ENCODE measurements at places on chromosomes 4 and X.

- no peak for DNase-seq
These were observed 245.2 kb upstream of the FSTL5 start for GRCh38 chr4:162409048-162409447.

GRCh38 chr4:71441186-71442169, 102.7 kb downstream of the SLC4A4 start:
- no peak for DNase-seq

GRCh38 chr4:31039382-31039781, 319.2 kb downstream of the PCDH7 start:
- no peak for DNase-seq

DNA sequence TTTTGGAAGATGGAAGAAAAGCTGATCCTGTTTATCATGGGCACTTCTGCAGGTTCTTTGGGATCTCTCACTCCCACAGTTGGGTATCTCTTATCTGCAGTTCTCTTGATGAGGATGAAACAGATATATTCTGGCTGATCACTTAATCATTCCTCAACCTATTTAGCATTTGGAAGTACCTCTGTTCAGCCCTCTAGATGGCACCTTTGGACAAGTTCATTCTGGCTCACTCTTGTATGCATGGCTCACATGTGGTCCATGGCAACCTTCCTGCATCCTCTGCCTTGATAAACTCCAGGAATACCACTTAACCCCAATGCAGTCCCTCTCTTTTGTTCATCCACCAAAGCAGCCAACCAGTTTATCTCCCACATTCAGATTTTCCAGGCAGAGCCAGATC, 74.2 kb downstream of the SMARCA5 start:
- no peak for DNase-seq

- DNase-seq: no peak
These were observed 155.6 kb downstream of the BMPR1B start for GRCh38 chr4:94913316-94913715.

DNA sequence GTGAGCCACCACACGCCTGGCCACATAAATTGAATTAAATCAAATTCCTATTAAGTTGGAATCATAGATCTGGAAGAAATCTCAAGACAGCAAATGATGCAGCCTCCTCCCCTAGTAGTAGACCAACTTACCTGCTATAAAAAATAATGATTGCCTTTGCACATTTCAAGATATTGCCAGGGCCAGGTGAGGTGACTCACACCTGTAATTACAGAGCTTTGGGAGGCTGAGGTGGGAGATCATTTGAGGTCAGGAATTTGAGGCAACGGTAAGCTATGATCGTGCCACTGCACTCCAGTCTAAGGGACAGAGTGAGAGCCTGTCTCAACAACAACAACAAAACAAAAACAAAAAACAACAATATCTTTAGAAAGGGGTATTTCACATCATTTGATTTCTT, 17.0 kb upstream of the WWC2 start:
- no peak for DNase-seq

- DNase-seq: no peak
These were observed 56.1 kb downstream of the SLC9A6 start for GRCh38 chrX:136041254-136041812.
